Left ventricle myocardium inferior (tissue), 1 donor: ENCODE measurements at places on chromosomes 4 and X.

GRCh38 chrX:74511704-74512103, 90.4 kb downstream of the SLC16A2 start:
- DNase-seq = no peak

DNA sequence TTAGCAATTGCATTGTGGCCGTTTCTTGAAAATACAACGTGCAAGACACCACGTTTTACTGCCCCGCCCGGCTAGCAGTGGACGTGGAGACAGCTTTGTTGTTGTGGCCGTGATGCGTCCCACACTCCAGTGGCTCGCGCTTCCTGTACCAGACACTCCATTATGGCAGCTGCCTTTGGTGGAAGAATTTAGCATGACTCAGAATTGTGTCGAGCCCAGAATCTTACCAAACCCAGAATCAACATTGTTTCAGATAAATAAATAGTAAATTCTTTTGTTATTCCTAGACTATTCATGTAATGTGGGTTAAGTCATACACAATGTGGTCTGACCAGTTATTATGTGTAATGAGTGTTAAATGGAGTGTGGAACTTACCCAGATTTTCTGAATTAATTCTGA, 25.3 kb upstream of the S100P start:
- DNase-seq = no peak

DNA sequence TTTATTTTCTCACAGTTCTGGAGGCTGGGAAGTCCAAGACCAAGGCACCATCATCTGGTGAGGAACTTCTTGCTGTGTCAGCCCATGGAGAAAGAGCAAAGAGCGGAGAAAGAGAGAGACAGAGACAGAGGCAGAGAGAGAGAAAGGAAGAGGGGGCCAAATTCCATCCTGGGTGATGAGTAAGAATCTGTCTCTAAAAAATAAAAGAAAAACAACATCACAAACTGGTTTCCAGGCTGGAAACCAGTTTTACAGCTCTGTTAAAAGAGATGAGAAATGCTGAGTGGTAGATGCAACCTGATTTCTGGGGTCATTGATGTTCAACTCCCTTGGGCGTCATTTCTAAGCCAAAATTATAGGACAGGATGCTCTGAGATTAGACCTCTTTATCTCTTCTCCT, 72.9 kb downstream of the SHOX start:
- no peak for DNase-seq

- no peak for DNase-seq
Measured at GRCh38 chrX:115018944-115019343, 1.5 kb upstream of the IL13RA2 start.

DNA sequence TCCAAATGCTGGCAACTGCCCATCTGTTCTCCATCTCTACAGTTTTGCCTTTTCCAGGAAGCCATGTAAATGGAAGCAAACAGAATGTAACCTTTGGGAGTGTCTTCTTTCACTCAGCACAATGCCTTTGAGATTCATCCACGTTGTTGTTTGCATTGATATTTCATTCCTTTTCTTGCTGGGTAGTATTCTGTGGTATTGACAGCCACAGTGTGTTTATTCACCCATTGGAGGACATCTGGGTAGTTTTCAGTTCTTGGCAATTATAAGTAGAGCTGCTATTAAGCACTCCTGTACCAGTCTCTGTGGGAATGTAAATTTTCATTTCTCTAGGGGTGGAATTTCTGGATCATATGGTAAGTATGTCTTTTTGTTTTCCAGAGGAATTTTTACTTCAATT, 194.3 kb upstream of the RPS6KA3 start:
- DNase-seq = no peak

- DNase-seq = no peak
Measured at GRCh38 chr4:6085691-6086628, 67.7 kb upstream of the C4orf50 start.

DNA sequence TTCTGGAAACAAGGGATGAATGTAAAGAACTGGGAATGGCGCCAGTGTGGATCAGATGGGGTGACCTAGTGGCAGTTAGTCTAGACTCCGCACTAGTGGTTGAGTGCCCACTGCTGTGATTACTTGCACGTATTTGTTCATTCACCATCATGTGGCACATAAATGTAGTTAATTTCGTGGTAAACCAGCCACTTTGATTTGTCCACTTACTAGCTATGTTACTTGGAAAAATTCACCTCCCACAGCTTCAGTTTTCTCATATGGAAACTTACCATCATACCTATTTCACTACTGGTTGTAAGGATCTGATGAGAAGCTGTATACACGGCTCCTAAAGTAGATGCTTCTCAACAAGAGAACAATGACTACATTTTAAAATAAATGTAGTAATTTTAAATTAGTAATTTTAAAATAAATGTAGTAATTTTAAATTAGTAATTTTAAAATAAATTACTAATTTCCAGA, 394 bp upstream of the DYNLT3 start:
- DNase-seq = no peak

DNA sequence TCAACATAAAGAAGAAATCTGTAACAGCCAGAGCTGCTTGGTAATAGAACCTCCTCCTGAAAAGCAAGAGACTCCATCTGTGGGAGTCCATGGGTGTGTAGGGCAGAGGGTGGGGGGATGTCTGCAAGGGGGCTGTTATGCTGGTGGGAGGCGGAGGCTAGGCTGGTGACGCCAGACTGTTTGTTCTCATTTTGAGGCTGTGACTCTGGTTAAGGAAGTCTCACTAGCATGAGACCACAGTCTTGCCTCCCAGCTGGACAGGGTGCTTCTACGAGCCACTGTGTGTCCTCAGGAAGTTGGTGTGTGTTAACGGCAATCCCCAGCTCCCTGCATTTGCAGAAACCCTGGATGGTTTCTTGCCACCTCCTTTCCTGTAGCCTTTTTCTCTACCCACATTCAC, 79.8 kb downstream of the NSUN7 start:
- no peak for DNase-seq

DNA sequence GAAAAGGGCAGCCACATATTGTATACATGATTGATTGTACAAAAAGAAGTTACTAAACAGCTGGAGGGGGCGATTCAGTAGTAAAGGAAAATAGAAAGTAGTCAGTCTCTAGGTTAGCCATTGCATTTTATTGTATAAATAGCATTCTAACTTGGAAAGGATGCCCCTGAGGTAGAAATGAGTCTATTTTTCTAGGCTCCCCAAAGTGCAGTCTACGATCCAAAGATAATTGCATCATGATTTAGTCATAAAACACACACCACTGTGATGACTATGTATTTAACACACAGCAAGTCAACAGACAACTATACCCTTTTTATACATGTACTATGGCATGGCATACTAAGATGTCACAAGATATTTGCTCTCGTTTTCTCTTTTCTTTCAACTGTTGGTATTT, 204.9 kb downstream of the APBB2 start:
- no peak for DNase-seq

DNA sequence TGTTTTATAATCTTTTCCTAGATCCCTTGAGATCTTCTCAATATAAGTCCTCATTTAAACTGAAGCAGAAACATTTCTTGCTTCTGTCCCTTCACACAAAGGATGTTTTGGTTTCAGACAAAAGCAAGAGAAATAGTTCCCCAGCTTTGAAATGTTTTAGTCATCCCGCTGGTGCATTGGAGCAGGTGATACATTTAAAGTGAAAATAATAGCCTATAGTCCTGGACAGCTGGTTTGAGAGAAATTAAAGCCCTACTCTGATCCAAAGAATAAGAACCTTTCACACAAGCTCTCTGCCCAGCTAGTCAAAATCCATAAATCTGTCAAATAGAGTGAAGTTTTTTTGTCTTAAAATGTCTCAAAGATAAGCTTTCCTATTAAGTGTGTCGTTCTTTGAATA, 79.4 kb downstream of the LUZP4 start:
- no peak for DNase-seq

DNA sequence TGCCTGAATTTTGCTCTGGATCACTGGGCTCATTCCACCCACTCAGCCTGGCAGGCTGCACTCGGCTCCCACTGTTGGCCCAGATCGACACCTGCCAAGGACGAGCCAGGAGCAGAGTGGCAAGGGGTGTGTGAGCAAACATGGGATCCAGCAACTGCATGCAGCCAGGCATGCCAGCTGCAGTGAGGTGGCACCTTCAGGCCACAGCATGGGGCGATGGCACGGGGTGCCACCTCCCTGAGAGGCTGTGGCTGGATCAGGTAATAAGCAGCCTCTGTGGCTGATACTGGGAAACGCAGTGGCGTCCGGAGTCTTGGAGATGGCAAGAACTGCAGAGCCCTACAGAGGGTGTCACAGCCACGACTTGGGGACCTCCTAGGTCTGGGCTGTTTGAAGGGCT, 244.5 kb upstream of the FSTL5 start:
- no peak for DNase-seq

- DNase-seq = no peak
Measured at GRCh38 chr4:17814140-17814539, 3.4 kb downstream of the NCAPG start.

- peak; percentile 80 for DNase-seq
Measured at GRCh38 chr4:184815046-184815877, 10.5 kb downstream of the ACSL1 start.

DNA sequence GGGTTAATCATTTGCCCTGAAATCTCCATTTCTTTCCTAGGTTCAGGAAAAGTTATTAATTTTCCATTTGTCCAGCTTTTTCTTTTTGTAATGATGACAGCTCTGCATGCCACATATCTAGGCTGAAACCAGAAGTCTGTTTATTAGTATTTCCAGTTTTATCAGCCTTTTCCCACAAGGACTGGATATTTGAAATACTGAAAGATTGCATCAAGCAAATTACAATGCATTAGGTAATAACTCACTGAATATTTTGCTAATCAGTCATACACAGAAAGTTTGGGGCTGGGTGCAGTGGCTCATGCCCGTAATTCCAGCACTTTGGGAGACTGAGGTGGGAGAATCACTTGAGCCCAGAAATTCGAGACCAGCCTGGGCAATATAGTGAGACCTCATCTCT, 21.5 kb downstream of the SLC9A7 start:
- DNase-seq = no peak

GRCh38 chrX:102599951-102600579, 750 bp downstream of the ARMCX5 start:
- DNase-seq = no peak

GRCh38 chr4:77031544-77031943, 44.2 kb downstream of the CCNI start:
- DNase-seq = no peak

DNA sequence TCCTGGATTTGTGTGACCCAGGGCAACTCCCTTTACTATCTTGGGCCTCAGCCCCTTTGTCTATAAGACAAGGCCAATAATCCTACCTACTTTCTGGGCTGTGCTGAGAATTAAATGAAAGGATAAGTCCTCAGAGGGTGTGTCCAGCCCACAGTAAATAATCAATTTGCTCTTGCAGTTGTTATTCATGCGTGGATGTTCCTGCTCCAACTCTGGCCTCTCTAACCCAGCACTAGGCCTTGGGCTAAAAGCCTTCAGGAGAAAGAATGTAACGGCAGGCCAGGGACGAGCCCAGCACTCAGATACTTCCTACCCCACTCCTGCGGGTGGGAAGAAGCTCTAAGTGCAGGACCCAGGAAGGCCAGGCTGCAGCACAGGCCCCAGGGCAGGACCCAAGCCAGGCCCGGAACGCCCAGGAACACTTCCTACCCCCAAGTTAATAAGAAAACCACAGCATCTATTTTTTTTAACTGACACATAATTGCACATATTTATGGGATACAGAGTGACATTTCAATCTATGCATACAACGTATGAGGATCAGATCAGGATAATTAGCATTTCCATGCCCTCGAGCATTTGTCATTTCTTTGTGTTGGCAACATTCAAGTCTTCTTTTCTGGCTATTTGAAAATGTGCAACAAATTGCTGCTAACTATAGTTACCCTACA, 179.6 kb upstream of the RBPJ start:
- DNase-seq = peak; percentile 28

DNA sequence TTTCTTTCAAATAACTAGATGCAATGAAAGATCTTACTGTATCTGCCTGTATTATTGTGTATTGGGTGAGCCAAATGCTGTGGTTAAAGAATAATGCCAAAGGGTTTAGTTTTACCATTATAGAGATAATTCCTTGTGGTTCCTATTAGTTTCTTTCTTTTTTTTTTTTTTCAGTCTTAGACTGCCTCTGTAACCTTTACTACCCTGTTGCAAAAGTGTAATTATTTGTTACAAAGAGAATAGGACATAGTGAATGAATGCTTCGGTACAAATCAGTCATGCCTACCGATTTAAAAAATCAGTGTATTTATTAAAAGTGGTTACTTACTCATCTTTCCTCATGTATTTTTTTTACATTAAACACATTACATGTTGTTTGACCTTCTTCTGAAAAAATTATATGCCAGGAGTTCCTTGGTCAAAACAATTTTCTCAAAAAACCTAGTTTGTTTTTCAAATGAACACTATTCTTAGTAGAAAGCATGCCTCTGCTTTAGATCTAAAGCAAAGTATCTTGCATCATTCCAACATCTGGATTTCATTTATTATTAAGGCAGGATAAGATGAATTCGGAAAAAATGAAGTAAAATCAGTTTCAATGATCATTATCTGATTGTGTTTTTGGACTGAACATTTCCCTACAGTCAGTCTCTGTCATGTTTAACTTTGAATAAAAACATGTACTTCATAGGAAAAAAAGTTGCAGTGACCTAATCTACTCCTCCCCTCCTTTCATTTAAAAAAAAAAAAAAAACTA, 21.2 kb upstream of the SYNPO2 start:
- no peak for DNase-seq

DNA sequence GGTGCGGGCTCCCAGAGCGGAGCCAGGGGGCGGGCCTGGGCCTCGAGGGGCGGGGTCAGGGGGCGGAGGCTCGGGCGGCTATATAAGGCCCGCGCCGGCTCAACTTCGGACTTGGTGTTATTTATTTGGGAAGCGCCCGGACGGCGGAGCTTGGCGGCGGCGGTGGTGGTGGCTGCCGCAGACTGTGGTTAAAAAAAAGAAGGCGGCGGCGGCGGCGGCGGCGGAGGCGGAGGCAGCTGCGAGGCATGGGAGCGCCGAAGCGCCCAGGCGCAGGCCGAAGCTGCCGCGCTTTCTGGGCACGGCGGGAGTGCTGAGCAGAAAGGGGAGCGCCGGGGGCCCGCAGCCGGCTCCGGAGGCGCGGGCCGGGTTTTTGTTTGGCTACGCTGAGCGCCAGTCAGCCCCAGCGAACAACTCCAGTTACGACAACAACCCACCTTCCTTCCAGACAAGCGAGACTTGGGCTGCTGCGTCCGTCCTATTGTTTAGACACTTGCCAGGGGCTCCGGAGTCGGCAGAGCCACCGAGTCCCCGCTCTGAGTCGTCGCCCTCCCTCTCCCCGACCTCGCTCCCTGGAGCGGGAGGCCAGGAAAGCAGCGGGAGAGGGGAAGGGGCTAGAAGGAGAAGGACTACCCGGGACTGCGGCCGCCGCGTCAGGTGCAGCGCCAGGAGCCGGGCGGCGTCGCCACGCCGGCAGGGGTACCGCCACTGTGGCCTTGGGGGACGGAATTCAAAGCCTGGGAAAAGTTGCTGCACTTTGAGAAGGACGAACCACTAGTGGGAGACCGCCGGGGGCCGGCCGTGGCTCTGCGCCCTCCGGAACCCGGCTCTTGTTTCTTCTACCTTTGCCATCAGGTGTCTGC, at the start of gene SLIT2:
Gene SLIT2, plus strand, starts transcription at position 110 of the 860 bp plus-strand sequence. CDS start 1,911 bp downstream, outside the sequence.
- DNase-seq = peak; percentile 82
